ENCODE measurements at places on chromosomes 12 and 14.

GRCh38 chr12:1741154-1741949, 50.5 kb downstream of the ADIPOR2 start:
- DNase-seq: peak; percentile 22

DNA sequence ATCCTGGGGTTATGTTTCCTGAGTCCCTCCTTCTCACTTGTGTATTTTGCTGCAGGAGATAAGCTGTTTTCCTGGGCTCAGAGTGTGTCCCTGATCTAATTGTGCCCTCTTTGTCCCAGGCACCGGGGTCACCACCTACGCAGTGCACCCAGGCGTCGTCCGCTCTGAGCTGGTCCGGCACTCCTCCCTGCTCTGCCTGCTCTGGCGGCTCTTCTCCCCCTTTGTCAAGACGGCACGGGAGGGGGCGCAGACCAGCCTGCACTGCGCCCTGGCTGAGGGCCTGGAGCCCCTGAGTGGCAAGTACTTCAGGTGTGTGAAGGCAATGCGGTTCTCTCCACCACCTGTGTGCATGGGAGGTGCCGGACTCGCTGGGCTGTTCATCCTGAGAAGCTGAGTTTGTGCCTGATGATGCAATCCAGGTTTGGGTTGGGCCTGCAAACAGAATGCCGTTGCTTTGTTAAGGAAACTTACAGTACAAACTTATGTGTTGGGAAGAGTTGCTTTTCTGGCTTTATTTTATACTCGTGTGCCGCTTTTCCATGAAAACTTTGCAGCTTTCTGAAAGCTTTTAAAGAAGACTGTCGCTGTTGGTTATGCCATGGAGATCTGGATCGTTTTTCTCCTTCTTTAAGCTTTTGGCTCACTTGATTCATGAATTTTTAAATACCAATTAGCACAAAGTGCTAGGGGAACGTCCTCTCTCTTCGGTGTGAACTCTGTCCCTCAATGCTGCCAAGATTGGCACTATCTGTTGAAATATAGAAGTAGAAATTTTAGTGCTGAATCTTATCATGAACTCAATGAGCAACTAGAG, 27.6 kb downstream of the RDH12 start:
- DNase-seq: no peak

DNA sequence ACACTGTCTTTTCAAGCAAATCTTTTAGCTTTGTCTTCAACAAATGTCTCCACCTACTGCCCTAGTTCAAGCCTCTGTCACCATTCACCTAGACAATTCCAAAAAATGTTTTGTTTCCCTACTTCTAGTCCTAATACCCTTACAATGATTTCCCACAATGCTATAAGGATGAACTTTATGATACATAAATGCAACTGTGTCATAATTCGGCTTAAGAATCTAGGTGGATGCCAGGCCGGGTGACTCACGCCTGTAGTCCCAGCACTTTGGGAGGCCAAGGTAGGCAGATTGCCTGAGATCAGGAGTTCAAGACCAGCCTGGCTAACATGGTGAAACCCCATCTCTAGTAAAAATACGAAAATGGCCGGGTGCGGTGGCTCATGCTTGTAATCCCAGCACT, 20.7 kb upstream of the CREBL2 start:
- no peak for DNase-seq

DNA sequence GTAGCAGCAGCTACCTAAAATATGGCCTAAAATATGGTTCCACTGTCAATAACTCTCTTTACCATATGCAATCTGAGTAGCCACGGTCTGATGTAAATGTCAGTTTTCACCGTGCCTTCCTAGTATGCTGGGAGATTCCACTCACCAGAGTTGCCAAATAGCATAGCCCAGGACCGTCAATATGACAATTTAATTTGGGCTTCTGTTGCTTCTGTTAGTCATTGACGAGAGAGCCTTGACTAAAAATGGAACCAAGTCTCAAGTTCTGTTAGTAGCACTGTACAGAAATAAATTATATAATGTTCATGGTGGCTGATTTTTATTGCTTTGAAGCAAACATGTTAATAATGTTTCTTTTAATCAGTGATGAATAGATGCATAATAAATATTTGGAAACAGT, 348.4 kb downstream of the BCAT1 start:
- peak; percentile 25 for DNase-seq

GRCh38 chr12:26651566-26652188, 181.3 kb downstream of the ITPR2 start:
- DNase-seq: peak; percentile 81

GRCh38 chr12:103249607-103250006, 246.2 kb downstream of the C12orf42 start:
- DNase-seq: no peak

DNA sequence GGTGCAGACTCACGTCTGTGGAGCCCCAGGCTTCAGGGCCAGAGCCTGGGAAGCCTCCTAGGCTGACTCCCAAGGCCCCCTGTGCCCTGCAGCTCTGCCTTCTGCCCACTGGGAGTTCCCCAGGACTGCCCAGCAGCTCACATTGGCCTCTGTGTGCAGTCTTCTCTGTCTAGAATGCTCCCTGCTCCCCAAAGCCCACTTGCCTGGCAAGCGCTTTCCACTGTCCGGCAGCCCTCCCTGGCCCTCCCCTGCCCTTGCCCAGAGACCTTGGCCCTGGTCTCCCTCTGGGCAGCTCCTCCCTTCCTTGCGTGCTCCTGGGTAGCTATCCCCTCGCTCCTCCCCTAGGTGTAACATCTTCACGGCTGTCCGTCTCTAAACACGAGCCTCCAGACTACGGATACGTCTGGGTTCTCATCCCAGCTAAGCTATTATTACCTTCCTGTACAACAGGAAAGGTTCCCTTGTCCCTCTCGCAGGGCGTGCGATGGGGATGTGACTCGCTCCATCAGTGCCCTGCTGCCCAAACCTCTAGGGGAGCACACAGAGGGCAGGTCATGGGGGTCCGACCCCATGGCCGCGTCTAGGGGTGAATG, 325.5 kb upstream of the RTL1 start:
- DNase-seq: no peak

- DNase-seq: no peak
These were observed 431.4 kb downstream of the SLC16A7 start for GRCh38 chr12:60027266-60027665.

DNA sequence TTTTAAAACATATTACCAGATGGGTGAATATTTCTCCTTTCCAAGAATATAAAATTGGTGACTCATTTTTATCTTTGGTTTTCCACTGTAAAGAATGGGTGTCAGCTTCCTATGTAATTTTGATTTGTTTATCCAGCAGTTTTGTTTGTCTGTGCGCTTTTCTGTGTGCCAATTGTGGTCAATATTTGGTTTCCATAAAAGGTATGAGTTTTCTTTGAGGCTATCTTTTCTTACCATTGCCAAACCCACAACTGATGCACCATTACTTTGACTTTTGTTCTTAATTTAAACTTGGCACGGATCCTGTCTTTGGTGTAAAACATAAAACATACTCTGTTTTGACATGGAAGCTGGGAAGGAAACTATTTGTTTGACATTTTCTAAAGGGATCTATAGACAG, 78.8 kb upstream of the NAV3 start:
- DNase-seq: peak; percentile 72

- DNase-seq: peak; percentile 75
These were observed 72.4 kb downstream of the USP15 start for GRCh38 chr12:62332598-62332997.

DNA sequence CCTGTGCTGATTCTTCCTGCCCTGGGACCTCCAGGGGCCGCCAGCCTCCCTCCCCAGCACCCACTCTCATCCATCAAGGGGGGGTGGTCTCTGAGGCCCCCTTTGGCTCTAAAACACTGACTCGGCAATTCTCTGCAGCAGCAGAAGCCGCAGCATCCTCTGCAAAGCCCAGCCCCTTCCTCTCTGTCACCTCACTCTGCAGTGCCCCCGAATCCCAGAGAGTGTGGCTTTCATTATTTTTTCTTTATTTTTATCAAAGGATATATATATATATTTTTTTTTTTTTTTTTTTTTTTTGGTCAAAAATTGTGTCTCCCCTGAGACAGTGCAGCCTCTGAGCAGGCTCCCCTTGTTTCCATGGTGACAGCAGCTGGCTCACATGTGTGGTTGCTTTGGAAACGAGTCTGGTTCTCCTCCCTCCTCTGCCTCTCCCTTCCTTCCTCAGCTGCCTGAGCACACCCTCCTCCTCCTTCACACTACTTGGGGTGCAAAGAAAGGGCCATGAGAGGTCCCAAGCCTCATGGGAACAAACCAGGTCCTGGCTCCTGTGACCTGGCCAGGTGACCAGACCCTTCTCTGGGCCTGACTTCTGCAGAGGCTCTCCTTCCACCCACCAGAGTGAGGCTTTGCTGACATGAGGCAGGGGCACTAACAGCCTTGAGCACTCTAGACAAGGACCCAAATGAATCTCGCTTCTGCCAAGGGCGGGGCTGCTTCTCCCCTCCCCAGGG, 100.5 kb downstream of the LRRC74A start:
- DNase-seq: no peak

GRCh38 chr14:90727082-90727481, 89.1 kb downstream of the TTC7B start:
- DNase-seq: no peak

DNA sequence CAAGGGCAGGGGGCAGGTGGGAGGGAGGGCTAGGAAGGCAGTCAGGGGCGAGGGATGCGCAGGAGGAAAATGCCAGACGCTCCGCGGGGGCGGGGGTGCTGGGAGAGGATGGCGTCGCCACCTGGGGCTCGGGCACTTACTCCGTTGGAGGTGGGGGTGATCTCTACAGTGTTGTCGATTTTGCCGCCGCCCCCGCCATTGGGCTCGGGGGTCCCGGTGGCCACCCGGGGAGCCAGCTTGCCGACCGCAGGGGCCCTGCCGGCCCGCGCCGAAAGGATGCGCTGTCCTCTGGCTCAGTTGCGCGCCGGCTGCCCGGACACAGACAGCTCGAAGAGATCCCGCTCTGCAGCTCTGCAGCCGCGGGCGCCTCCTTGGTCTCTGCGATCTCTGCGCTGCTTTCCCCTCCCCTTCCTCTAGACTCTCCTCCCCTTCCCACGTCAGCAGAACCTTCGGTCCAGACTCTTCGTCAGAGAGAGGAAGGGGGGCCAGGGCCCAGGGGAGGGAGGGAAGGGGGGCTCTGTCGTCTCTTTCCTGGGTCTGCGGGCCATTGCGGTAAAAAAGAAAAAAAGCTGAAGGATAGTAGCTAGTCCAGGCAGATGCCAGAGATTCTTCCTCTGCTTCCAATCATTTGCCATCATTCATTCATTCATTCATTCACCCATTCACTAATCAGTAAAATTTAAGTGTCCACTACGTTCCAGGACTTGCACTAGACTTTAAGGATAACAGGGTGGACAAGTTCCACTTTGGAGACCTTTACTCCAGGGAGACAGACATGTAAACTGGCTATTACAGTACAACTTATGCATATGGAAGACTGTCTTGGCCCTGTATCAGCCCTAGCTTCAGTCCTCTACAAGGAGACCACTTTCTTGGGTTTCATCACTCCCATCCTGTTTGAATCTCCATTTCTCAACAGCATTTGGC, at the start of gene SLC22A17:
TSS of gene SLC22A17 (minus strand) at position 382 of the 927 bp plus-strand sequence.
- DNase-seq: peak; percentile 91

DNA sequence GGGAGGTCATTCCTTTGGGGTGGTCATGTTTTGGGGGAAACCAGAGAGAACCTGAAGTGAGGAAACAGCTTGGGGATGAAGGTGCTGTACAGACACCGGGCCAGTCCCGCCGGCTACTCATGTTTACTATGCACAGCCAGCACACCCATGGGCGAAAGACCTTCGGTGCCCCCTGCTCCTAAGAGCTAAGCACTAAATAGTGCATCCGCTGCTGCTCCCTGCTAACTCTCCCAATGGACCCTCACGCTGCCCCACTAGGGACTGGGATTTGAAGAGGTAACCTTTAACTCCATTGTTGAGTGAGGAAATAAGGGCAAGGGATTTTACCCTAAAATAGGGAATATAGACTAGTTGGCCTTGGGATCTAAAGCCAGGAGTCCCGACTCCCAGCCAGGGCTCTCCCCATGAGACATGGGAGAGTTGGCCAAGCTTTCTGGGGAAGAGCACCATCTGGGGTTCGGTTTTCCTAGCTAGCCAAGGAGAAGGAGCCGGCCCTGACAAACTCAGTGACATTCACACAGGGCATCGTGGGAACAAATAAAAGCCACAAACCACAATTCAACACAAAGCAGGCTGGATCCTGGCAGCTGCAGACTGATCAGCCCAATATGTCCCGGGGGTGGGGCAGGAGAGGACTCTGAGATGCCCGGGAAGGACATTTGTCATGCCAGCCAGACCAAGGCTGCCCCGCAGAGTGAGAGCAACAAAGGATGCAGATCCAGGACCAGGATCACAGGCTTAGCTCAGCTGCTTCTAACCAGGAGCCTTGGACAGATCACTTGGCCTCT, 91.7 kb downstream of the SINHCAF start:
- no peak for DNase-seq

DNA sequence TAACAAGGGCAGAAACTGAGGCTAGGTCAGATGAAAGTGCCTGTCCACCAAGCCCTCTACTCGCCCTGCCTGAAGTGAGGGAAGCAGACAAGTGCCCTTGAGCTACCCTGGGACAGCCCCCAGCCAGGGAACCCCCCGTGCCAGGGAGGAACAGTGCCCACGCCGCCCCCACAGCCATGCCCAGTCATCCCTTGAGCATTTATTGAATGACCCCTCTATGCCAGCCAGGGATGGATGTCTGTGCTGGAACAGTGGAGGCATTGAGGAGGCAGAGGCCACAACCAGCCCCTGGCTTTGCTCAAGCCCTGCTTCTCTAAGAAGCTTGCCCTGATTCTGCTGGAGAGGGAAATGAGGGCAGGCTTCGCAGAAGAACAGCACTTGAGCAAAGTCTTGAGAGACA, 3.7 kb upstream of the AQP6 start:
- DNase-seq: no peak

DNA sequence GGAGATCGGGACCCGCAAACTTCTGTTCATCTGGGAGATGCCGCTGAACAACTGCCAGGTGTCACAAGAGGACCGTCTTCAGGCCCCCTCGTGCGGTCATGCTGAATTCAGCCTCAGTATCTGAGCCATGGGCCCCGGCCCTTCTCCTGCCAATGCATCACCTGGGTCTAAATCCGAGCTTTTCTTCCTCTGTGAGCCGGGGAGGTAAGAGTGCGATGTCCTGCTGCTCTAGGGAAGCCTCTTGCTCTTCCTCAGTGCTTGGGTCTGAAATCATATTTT, 155.8 kb upstream of the FKBP4 start:
- no peak for DNase-seq

DNA sequence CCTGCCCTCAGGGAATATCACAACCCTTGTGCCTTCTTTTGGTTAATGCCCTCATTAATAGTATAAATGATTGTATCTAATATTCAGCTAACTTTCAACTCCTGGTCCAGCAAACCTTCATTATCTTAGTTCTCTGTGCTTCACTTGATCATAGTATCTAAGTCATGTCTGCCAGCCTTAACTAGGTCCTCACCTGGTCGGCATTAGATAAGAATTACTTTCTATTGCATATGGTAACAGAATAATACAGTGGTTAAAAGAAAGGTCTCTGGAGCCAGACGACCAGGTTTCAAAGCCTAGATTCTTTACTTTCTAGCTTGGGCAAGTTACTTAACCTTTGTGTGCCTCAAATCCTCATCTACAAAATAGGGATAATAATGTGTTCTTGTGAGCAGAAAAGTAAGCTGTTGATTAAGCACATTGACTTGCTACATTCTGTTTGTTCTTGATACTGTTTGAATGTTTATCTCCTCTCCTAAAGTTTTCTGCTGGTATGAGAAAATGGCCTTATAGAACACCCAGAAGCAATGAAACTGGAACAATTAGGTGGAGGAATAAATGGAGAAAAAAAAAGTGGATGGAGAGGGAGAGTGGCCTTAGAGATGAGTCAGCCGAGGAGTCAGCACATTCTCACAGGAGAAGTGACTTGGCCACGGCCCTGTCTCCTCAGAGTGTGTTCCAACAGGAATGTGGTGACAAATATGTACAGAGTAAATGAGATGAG, 176.1 kb downstream of the SLC25A21 start:
- DNase-seq: peak; percentile 75

Data from iris pigment epithelial cell (primary cell).